ENCODE measurements at places on chromosomes 7 and 10.

DNA sequence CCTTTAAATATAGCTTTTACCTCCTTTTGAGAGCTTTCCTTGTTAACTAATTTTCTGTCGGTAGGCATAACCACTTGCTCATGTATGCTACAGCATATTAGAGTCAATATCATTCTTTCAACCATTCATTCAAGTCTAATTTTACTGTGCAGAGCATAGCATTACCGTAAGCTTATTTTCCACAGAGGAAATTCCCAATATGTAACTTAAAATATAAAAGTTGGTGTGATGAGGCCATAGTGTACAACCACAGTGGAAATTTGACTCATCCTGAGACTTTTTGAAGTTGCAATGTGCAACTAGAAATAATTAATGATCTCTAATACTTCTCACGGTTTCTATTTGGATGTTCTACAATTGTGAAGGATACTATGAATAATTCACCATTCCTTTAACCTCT, 80.6 kb upstream of the KLF6 start:
- no peak for DNase-seq

GRCh38 chr10:132204781-132205473, 18.2 kb downstream of the DPYSL4 start:
- no peak for DNase-seq

- DNase-seq, result no peak
These were observed 171.4 kb downstream of the KMT2E start for GRCh38 chr7:105185290-105186010.

GRCh38 chr7:121196286-121196685, 132.5 kb upstream of the WNT16 start:
- no peak for DNase-seq

GRCh38 chr7:44324481-44325200, 753 bp downstream of the CAMK2B start:
- no peak for DNase-seq

DNA sequence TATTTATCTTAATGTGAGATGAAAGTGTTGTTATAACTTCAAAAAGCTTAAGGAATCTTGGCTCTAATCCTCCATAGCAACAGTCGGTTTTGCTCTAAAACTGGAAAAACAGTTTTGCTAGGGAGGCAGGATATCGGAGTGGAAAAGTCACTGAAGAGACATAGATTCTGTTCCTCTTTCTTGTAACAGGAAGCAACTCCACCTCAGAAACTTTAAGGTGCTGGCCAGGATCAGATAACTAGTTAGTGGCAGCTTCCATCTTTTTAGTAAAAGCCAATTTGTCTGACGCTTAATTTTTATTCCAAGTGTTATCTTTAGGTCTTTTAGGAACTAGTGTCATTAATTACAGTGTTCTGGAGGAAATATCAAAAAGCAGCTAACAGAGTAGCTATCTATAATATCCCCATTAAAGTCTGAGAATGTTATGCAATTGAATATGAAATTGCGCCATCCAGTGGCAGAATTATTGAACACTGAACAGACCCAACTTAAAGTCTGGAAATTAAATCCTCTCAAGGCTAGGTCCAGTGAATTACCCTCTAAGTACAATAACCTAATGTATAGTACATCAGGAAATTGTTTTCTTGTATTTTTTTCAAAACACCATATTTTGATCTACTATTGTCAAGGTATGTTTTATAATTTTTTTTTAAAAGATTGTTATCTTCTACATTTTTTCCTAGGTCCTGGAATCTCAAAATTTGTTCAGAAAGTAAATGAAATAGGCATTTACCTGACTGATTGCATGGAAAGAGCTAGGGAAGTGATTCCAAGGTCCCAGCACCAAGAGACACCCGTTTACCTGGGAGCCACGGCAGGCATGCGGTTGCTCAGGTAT, 65.9 kb upstream of the CC2D2B start:
- DNase-seq, result peak; percentile 44

- no peak for DNase-seq
These were observed 304.3 kb upstream of the ZMIZ1 start for GRCh38 chr10:78764436-78764835.

DNA sequence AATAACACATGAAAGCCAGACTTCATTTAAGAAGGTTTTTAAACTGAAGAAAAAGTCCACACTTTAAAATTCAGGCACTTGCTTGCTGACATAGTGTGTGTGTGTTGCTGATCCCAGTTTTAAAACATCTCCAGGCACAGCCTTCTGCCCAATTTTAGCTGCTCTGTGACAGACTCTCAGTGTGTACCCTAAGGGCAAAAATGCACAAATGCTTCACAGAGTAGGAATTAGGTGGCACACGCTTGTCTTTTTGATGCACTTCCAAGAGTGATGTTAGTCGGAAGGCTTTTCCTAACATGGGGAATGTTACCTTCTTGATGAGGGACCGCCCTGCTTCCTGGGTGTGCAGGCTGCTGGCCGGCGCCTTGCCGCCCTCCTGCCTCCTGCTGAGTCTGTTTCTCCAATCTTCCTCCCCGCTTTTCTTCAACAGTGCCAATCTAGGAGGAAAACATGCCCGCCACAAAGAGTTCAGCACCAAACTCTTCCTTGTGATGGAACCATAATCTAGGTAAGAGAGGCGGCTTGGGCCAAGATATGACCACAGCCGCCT, 122.3 kb downstream of the SVIL start:
- DNase-seq, result no peak

- DNase-seq, result peak; percentile 25
These were observed 81.4 kb upstream of the LAMB4 start for GRCh38 chr7:108211382-108212201.

- DNase-seq, result no peak
These were observed 272.3 kb upstream of the RNF32 start for GRCh38 chr7:156368053-156368843.

DNA sequence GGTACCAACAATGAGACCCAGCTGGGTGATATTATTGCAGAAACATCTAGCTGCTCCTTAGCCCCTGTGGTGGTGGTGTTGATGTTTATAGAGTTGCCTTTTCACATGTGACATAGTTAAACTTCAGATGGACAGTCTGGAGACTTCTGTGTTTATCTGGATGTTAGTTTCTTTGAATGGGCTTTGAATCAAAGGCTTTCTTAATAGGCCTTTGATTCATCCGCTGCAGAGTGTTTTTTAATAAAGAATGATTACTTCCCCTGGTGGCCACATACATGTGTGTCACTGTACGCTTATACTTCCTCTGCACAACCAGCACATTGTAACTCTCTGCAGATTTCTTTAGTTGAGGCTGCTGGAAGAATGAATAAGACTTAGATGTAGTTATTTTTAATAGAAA, 221.0 kb downstream of the DYNC1I1 start:
- DNase-seq, result no peak

- no peak for DNase-seq
These were observed 269.7 kb downstream of the AGMO start for GRCh38 chr7:15292138-15292537.

- DNase-seq, result no peak
These were observed 387.2 kb downstream of the PARD3 start for GRCh38 chr10:34427911-34428216.

DNA sequence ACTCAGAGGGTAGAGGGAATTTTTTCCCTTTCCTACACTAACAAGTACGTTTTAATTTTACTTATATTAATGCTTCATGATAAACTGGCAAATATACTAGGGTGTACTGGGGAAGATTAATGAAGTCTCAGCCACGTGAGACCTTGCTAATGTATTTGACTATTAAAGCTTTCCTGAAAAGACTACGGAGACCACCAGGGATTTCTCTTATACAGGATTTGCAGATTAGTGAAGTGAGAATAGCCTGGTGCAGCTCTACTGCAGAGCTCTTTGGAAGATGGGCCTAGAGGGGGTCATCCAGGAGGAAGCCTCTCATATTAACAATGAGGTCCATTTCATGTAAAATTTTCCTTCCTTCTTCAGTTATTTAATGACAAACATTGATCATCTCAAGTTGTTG, 379.0 kb downstream of the SORCS1 start:
- no peak for DNase-seq

GRCh38 chr7:6648815-6649104, 11.6 kb downstream of the ZNF316 start:
- DNase-seq, result no peak

GRCh38 chr7:127892488-127893314, 138.5 kb downstream of the LRRC4 start:
- DNase-seq, result no peak

DNA sequence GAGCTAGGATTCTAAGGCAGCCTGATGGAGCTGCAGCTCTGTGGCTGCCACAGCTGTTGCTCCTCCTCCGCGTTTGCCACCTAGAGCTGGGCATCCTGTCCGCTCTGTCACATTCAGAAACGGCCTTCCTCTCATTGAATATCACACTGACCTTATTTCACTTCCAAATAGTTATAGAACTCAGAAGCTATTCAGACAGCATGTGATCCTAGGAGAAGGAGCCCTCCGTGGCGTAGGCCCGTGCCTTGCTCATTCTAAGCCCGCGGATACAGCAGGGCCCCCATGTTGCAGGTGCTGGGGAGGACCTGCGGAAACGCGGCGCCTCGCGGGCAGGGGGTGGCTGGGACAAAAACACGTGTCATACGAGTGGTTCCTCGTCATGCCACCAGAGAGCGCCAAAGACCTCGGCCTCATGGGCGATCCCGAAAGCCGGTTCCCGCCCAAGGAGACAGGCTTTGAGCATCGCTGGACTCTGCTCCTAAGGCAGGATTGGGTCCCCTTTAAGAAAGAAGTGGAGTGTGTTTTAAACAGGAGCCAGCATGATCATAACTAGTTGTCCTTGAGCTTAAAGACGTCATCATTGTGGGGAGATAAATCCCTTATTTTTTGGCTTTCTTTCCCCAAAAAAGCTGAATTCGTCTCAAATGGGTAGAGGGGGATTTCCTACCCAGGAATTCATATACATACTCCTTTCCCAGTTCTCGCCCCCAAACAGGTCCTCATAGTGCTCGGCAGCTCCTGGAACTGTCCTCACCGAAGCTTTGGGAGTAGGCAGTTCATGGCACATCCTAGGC, 17.9 kb upstream of the FIGNL1 start:
- peak; percentile 83 for DNase-seq

GRCh38 chr7:87146740-87147386, 5.4 kb upstream of the DMTF1 start:
- DNase-seq, result no peak

Data from transverse colon (tissue), 4 donors.